ENCODE measurements at places on chromosomes 5 and 9.

DNA sequence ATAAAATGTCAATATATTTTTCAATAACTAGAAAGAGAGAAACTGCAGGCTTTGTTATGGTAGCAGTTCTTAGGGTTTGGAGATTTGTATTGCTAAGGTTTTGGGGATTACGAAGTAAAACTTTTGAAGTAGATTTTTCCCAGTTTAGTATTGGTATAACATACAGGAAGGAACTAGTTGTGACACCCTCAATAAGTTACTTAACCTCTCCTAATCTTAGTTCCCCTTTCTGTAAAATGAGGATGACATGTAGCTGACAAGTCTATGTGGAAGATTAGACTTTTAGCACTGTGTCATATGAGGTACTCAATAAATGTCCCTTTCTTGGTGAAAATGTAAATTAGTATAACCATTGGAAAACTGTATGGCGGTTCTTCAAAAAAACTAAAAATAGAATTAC is 73.4 kb upstream of the ATG10 start:
- DNase-seq: no peak

DNA sequence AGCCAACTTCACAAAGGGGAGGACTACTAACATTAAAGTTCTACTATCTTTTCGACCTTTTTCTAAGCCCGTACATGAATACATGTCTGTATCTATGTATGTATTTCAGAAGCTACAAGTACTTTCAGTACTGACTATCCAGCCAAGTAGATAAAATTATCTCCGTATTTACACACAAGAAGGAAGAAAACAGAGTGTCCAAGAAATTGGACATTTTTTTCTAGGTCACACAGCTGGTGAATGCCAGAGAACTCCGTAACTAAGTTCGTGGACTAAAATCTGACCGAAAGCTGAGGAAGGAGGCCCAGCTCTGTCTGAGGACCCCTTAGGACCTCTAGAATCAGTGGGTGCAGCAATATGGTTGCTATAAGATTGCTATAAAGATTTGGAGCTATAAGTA is 83.4 kb downstream of the MAMDC2 start:
- no peak for DNase-seq

DNA sequence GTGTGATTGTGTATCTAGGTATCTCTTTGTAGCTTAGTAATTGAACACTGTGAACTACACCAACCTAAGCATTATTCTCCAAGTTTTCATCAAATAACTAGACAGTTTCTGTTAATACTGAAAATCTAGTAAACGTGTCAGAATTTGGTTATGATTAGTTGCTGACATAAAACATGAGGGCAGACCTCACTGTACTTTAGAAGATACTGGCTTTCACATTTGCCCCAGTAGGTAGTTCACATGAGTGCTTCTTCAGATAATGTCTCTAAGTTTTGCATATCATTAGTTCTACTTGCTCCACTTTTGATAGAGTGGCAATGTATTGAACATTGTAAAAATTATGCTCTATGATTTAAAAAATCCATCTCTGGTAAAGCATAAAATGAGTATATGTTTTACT is 7.1 kb downstream of the CDKN2B start:
- DNase-seq: no peak

DNA sequence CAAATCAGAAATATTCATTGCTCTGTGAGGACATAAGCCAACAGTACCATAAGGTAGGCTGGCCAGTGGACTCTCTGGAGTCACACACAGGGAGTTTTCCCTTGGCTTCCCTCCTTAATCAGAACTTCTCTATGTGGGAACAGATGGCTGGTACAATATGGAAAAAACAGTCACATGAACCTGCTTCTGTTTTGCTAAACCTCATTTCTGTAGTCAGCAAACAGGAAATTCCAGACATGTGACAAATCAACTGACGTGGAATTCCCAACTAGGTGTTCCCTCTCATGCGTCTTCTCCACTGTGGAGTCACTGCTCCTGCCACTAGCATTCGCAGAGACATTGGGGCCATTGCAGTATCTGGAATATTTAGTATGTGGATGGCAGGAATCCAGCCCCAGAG is 617.6 kb downstream of the KIF4B start:
- DNase-seq: no peak

DNA sequence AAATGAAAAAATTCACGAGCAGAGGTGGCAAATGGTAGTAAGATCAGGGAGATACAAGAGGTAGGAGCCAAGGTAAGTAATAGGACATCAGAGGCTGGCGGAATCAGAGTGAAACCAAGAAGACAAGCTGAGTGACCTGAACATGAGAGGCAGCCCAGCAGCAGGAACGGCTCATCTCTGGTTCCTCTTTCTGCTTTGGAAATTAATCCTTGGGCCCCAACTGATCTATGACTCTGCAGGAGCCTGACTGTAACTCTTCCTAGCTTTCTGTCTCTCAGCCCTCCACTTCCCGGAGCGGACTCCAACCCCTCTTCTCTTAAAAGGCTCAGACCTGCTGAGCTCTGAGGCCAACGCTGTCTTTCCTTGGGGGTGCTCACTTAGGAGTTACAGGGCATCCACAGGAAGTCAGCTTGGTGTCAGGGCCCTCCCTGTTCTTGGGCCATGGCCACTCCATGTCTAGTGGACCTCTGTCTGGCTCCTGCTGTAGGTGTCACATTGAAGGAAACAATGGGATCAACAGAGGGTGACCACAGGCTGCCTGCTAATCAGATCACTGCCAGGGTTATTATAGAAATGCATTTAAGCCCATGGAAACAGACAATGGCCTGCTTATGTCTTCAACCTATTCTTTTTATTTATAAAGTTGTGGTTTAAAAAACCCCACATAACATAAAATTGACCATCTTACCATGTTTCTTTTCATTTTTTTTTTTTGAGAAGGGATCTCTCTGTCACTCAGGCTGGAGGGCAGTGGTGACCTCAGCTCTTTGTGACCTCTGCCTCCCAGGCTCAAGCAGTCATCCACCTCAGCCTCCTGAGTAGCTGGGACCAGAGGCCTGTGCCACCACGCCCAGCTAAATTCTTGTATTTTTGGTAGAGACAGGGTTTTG is 22.5 kb upstream of the SHB start:
- DNase-seq: no peak

GRCh38 chr9:75866273-75866871 is 24.1 kb upstream of the PCSK5 start:
- peak; percentile 60 for DNase-seq

GRCh38 chr9:124771867-124772679 is 962 bp upstream of the NR6A1 start:
- DNase-seq: peak; percentile 29

GRCh38 chr9:38284588-38285051 is 107.9 kb upstream of the ALDH1B1 start:
- no peak for DNase-seq

DNA sequence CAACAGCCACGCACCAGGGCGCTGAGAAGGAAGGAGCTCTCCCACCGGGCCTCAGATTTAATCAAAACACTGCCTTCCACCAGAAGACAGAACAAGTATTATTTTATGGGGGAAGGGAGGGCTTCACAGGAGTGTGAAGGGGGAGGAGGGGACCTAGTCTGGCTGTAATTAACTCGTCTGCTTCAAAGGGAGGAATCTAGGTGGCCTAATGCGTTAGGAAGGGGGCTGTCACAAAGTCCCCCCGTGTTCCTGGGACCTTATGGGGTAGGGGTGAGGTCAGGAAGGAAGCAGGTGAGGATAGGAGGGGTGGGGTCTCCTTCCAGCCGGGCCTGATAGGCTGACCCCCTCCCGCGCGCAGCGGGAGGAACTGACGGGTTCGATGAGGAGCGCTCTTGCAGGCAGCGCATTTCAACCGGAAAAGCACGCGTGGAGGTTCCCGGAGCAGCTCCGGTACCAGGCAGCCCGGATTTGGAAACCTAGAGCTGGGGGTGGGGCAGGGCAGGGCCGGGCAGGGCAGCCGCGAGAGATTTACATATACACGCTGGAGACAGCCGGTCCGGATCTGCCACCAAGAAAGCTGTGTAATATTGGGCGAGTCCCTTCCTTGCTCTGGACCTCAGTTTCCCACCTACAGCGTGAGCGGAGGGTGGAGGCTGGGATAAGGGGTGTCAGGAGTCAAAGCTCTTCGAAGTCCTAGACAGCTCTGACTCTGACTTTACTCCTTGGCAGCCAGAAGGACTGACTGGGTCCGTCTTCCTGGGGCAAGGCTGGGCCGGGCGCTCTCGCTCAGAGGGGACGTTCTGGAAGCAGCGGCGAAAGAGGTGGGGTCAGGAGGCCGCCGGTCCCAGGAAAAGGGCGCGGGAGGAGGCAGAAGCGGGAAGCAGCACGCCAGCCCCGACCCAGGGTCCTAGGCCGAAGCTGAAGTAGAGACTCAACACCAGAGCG is 1.8 kb downstream of the SHB start:
- DNase-seq: no peak

DNA sequence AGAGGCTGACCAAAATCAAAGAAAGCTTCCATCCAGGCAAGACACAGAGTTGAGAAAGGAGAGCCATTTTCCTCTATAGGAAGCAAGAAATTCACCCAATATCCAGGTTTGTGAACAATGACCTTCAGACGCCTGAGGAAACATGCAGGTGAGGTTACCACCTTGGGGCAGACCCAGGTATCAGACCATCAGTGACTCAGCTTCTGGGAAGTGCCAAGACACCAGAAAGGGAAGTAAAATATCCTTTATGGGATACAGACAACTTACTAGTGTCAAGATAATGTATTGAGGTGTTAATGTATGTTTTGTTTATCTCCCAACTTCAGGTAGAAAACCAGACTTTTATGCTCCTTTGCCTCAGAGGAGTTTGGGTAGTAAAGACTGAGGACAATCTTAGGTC is 2.2 kb upstream of the DTWD2 start:
- no peak for DNase-seq

GRCh38 chr9:98031935-98032334 is 24.6 kb upstream of the NANS start:
- DNase-seq: no peak

- no peak for DNase-seq
These were observed 92.2 kb downstream of the TNC start for GRCh38 chr9:115025721-115026120.

- no peak for DNase-seq
These were observed 253.0 kb downstream of the ICE1 start for GRCh38 chr5:5675511-5675910.

GRCh38 chr5:168168978-168169698 is 122.3 kb upstream of the WWC1 start:
- DNase-seq: no peak

- DNase-seq: no peak
These were observed 73.6 kb downstream of the PSD2 start for GRCh38 chr5:139869042-139869790.

GRCh38 chr9:113185271-113185670 is 34.5 kb downstream of the SLC31A2 start:
- no peak for DNase-seq

- no peak for DNase-seq
These were observed 293.9 kb upstream of the RIOK2 start for GRCh38 chr5:97476852-97477534.

GRCh38 chr5:98474782-98475181 is 298.7 kb upstream of the RGMB start:
- DNase-seq: no peak

- no peak for DNase-seq
These were observed 149.0 kb downstream of the AUH start for GRCh38 chr9:91212596-91213243.

- no peak for DNase-seq
These were observed 599.6 kb downstream of the CCDC171 start for GRCh38 chr9:16152276-16153101.

Data from CD4-positive, alpha-beta T cell treated with Interleukin-15 for 4 hours (primary cell).